ENCODE measurements at places on chromosomes 13 and 19.

DNA sequence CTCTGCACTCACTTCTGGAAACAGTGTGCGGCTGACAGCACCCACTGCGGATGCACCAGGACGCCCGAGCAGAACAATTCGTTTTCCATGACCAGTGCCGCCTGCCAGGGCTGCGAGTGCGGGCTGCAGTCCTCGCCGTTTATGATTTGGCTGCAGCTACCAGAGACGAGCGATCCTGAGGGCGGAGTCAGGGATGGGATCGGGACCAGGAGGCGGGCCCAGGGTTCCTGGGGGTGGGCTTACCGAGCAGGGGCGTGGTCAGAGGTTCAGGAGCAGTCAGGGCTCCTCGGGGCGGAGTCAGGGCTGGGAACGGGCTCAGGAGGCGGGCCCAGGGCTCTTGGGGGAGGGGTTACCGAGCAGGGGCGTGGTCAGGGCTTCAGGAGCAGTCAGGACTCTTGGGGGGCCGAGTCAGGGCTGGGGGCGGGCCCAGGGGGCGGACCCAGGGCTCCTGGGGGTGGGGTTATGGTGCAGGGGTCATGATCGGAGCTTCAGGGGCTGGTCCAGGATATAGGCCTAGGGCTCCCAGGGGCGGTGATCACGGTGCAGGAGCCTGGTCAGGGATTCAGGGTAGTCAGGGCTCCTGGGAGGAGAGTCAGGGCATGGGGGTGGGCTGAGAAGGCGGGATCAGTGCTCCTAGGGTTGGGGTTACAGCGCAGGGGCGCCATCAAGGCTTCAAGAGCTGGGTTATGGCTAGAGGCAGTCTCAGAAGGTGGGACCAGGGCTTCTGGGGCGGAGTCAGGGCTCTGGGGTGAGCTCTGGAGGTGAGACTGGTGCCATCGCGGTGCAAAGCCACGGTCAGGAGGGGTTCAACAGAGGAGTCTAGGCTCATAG lies 1.7 kb downstream of the KLK4 start:
- peak; percentile 11 for DNase-seq

DNA sequence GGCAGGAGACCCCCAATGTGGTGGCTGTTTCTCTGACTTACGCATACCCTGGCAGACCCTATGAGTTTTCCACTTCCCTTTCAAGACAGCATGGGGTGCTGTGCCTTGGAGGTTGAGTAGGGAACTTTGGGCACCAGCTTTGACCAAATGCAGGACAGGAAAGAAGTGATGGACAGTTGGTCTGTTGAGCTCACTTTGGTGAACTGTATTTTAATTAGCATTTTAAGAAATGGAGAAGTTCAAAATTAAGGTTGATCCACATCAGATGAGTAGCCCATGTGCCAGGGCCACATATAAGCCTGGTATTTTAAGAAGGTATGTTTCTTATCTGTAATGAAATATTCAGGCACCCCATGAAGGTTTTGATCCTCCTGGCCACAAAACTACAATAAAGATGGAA lies 46.1 kb upstream of the RAP2A start:
- no peak for DNase-seq

DNA sequence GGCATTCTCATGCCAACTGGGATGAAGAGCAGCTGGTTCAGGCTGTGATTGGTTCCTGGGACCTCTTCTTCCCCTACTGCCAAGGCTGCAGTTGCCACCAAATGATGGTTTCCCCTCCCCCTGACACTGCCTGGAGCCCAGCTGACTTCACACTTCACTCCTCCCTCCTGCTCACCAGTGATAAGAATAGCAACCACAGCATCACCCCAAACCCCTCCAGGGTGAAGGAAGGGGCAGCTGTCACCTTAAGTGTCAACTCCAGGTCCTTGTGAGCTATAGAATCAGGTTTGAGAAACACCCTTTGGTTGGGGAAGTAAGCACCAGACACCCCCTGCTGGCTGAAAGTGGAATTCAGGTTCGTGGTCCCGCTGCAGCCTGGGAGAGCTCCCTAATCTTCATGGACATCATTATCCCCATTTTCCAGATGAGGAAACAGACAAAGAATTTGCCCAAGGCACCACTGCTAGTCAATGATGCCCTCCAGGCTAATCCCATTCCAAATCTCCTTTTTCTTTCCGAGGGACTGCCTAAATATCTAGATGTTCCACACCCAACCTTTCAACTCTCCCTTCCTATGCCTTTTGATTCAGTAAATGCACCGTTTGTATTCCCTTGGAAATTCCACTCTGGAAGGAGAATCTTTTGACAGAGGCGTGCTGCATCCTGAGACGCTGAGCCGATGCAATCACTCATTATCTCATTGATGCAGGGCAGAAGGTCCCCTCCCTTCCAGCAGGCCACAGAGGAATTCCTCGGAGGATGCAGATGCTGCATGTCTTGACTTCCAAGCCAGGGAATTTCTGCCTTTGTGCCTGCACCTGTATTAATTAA lies 50.6 kb upstream of the UQCRFS1 start:
- peak; percentile 64 for DNase-seq

GRCh38 chr19:14375582-14376291 lies 5.5 kb upstream of the ADGRE5 start:
- no peak for DNase-seq

DNA sequence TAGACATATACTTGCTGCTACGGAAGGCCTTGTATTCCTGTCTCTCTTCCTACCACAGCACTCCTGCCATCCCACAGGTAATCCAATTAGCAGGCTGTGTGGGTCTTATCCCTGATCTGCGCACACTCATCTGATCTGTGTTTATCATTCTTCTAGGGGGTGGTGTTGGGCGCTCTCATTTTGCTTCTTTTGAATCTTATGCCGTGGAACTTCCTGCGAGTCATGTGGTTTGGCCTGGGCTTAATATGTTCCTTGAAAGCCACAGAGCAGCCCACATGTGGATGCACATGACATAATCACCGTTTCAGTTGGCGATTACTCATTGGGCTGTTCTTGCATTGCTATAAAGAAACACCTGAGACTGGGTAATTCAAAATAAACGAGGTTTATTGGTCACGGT lies 7.5 kb downstream of the RASA3 start:
- DNase-seq: no peak

GRCh38 chr13:57846600-57847173 lies 215.1 kb downstream of the PCDH17 start:
- DNase-seq: no peak

- DNase-seq: no peak
These were observed 31.0 kb downstream of the TDRD12 start for GRCh38 chr19:32750441-32751055.

DNA sequence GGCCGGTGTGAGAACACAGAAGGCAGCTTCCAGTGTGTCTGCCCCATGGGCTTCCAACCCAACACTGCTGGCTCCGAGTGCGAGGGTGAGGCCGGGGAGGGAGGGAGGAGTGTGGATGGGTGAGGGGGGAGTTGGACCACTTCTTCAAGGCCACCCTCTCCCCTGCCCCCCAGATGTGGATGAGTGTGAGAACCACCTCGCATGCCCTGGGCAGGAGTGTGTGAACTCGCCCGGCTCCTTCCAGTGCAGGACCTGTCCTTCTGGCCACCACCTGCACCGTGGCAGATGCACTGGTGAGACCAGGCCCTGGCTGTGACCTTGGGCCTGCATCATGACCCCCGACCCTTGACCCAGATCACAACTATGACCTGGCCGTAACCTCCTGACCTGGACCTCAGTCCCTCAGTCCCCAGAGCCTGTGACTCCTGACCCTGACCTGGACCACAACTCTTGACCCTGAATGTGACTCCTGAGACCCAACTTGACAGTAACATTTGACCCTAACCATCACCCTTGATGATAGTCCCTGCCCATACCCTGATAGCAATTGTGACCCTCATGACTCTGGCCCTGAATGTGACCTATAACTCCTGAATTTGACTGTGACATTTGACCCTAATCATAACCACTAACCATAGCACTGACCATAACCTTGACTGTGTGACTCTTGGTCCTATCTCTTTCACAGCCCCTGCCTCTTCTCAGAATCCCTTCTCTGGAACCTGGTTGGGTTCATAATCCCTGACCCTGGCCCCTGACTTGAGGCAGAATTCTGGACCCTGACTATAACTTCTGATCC lies 10.9 kb downstream of the LTBP4 start:
- DNase-seq: no peak

DNA sequence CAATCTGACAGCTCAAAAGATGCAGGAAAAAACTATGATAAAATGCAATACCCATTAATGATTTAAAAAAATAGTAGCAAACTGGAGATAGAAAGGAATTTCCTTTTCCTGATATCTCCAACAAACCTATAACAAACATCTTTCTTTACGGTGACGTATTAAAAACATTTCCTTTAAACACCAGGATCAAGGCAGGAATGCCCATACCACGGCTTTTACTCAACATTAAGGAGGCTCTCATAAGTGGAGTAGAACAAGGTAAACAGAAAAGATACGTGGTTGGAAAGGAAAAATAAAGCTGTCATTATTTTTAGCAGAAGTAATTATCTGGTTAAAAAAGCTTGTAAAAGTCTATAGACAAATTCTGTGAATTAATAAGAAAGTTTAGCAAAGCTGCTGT lies 61.1 kb downstream of the MIPEP start:
- no peak for DNase-seq

- no peak for DNase-seq
These were observed 92.1 kb downstream of the ATP11A start for GRCh38 chr13:112781881-112782361.

DNA sequence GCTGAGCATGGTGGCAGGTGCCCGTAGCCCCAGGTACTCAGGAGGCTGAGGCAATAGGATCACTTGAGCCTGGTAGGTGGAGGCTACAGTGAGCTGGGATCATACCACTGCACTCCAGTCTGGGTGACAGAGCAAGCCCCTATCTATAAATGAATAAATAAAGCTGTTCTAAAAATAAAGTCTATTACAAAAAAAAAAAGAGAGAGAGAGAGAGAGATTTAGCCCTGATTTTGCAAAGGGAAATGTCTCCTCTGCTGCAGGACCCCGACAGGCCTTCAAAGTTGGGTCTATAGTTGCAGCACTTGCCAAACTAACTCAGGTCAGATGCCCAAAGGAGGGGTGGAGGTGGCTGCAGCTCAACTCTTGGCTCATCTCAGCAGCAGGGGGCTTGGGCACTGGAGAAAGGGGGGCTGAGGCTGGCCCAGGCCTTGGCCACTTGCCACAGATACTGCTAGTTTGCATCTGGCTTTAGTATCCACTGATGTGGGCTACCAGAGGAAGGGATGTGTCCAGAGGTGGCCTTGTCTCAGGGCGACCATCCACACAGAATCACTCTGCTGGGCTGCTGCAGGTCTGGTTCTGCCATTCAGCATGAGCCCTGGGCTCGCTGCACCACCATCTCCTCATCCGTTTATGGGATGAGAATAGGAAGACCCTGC lies 30.8 kb upstream of the AKT2 start:
- no peak for DNase-seq

- DNase-seq: no peak
These were observed 26.4 kb downstream of the CDK8 start for GRCh38 chr13:26280295-26280694.

DNA sequence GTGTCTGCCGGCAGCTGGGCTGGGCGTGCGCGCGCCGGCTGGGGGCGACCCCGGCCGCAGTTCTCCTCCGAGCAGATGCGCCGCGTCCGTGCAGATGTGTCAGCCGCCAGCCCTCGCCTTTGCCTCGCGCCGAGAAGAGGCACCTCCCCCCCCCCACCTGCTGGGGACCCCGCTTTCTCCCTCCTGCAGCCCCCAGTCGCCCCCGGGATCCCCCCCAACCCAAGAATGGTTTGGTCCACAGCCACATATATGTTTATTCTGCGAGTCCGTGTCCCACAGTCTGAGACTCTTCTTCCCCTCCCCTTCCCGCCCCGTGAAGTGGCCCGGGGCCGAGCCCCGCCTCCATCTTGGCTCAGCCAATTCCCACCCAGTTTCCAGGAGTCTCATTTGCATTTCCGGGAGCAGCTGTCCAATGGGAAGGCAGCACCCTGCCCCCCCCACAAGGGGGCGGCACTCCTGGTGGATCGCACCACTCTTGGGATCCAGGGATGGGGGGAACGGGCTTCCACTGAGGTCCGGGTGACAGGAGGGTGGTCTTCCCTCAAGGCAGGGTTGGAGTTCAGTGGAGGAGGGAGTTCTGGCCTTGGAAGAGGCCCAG lies 8.6 kb downstream of the ISOC2 start:
- peak; percentile 83 for DNase-seq
